ENCODE measurements at places on chromosomes 3 and 15.
A peak's percentile ranks its signal among the peaks of the same experiment; 100 is the strongest.

DNA sequence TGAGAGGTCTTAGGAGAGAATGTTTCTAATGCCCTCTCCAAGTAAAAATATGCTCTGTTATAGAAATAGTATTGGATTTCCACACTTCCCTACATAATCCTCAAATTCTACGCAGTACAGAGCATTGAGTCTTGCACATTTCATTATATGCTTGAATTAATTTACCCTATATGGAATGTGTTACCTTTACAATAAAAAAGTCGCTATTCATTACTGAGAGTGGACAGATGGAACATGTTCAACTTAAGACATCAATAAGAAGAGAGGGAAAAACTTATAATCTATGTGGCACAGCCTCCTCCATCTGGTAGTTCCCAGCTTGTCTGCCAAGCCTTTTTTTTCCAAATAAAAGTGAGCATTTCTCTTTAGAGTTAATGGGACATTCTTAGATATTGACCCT, 417.9 kb downstream of the MECOM start:
- DNase-seq, result no peak

DNA sequence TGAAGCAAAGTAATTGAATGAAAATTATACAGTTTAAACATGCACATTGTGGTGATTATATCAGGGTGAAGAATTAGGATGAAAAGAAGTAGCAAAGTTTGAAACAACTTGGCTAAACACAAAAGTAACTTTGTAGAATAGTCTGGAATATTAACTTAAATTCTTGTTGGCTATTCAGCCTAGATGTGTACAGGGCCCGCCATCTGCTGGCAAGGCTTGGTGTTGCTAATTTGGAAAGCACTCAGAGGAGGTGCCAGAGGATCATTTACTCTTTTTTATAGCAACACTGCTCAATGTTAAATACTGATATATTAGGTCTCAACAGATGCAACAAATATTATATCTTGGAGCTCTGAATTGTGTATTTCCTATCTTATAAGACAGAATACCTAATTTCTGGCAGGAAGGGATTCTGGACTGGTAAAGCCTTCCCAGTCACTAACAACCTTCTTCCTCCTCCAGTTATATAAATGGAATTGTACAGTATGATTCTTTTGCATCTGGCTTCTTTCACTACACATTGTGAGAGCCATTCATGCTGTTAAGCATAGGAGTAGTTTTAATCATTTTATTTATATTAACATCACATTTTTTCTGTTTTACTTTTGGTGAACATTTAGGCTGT, 36.1 kb downstream of the TTC23 start:
- DNase-seq, result peak; percentile 87

DNA sequence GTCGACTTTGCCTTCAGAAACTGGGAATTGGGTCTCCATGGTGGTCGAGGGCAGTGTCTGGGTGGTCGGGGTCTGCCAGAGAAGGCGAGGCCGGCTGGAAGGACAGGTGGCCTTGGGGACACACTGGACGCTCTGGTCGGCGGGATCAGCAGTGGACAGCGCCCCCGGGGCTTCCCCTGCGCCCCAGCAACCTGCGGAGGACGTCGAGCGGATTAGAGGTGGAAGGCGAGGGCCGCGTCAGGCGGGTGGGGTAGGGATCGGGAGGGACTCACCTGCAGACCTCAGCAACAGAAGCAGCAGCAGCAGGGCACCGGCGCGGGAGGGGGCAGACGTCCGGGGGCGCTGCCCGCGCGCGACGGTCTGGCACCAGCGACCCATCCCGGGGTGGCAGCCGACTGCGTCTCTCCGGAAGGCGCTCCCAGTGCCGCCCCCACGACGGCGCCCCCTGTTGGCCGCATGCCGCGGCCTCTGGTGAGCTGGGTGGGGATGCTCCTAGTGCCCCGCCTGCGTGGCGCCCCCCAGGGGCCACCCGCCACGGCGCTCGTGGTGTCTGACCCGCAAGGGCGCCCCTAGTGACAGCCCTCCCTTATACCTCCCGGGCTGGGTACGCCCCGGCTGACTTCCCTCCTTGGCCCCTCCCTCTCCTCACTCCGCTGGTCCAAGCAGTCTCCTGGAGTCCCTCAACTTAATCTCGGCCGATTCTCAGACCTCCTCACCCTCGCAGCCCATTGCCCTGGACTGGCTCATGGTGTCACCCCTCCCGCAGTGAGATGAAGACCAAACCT, at the start of gene PRSS50:
TSS of gene PRSS50 (minus strand) at position 423 of the 785 bp plus-strand sequence. CDS start at position 378, 45 bp downstream.
- DNase-seq, result no peak

DNA sequence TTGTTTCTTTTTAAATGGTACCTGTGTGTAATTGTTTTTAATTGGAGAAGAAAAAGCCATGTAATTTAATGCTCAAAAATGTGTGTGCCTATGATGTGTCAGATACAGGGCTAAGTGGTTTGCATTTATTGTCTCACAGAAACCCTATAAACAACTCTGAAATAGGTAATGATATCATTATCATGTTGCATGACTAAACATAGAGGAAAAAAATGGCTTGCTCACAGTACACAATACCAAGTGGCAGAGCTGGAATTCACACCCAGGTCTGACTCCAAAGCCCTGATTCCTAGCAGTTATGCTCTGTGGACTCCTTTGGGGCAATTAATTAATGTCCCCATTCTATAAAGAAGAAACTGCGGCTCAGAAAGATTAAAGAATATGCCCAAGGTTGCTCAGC, 237.4 kb upstream of the TRIM42 start:
- no peak for DNase-seq

- no peak for DNase-seq
Observed at GRCh38 chr15:36407647-36408046, 171.8 kb upstream of the CDIN1 start.

GRCh38 chr3:168431491-168431890, 335.8 kb upstream of the GOLIM4 start:
- DNase-seq, result no peak

DNA sequence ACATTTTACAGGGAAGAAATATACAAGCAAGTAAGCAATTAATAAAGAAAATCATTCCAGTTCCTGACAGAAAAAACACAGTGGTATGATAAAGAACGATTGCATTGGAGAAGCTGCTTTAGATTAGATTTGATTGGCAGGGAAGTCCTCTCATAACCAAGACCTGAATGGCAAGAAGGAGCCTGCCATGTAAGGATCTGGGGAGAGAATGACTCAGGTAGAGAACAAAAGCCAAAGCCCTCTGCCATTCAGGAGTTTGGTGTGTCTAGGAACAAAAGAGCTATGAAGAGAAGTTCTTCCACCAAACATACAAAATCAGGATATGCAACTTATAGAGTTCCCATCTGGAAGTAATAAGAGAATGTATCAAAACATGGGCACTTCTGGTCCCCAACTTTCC, 57.6 kb downstream of the SIDT1 start:
- DNase-seq, result no peak

- no peak for DNase-seq
Observed at GRCh38 chr15:77440378-77440999, 19.8 kb downstream of the HMG20A start.

- DNase-seq, result peak; percentile 72
Observed at GRCh38 chr15:56496635-56497034, 31.7 kb upstream of the MNS1 start.

DNA sequence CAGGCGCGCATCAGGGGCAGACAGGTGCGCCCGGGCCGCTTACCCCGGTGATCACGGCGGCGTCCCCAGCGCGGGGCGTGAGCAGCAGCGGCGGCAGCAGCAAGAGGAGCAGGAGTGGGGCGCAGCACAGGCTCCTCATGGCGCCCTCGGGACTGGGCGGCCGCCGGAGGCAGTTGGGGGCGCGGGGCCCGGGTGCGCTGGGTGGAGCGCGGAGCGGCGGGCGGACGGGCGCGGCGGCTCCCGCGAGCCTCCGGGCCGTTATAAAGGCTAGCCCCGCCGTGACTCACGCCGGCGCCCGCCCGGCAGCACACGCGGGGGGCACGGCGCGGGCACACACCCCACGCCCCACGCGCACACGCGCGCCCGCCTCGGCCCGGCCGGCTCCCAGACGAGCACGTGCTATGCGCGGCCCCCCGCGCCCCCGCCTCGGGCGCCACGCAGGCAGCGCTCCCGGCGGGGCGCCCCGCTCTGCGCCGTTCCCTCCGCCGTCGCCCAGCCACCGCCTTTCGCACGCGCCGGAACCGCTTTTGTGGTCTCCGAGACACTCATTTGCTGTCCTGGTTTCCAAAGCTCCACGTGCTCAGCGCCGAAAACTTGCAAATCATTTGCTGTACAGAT, at the start of gene PROK2:
TSS of gene PROK2 (minus strand) at position 235 of the 618 bp plus-strand sequence. CDS start at position 139, 96 bp downstream.
- DNase-seq, result no peak

GRCh38 chr3:11170052-11170770, 15.9 kb downstream of the HRH1 start:
- no peak for DNase-seq

GRCh38 chr3:9276761-9277370, 27.4 kb upstream of the SRGAP3 start:
- DNase-seq, result no peak

DNA sequence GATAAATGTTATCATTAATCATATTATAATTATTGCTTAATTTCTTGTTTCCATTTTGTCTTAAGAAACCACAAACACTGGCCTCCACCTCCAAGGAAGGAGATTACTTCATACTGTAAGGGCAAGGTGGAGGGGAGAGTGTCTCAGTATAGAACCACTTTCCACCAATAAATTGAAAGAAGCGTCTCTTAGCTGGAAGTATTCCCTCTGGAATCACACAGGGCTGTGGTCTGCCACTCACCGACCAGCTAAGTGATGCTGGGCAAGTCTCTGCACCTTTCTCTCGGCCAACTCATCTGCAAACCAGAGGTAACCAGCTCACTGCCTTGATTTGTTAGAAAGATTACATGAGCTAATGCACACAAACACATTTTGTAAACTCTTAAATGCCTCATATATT, 63.1 kb downstream of the EIF4E3 start:
- DNase-seq, result no peak

- peak; percentile 46 for DNase-seq
Observed at GRCh38 chr3:123758081-123758564, 126.0 kb downstream of the MYLK start.

DNA sequence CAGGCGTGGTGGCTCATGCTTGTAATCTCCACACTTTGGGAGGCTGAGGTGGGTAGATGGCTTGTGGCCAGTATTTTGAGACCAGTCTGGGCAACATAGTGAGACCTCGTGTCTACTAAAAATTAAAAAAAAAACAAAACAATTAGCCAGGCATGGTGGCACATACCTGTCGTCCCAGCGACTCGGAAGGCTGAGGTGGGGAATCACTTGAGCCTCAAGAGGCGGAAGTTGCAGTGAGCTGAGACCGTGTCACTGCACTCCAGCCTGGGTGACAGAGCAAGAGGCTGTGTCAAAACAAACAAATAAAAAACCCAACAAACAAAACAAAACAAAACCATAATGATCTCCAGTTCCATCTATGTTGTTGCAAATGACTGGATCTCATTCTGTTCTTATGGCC, 341.3 kb upstream of the CFAP20DC start:
- no peak for DNase-seq

DNA sequence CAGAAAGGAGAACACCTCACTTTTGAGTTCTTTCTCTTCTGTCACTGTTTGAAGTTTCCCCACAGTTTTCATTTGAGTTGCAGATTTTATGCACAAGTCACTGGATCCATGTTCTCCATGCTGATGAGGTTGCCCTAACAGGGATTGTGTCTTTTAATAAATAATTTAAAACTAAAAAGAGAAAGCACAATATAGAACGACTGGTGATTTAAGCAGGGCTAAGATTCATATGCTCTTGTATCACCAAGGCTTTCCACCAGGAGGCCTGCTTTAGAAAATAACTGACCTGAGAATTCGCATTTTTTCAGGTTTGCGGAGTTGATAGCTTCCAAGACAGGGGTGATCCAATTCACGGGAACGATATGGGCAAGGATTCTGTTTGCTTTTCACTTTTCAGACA, 252.0 kb upstream of the VEPH1 start:
- DNase-seq, result no peak

DNA sequence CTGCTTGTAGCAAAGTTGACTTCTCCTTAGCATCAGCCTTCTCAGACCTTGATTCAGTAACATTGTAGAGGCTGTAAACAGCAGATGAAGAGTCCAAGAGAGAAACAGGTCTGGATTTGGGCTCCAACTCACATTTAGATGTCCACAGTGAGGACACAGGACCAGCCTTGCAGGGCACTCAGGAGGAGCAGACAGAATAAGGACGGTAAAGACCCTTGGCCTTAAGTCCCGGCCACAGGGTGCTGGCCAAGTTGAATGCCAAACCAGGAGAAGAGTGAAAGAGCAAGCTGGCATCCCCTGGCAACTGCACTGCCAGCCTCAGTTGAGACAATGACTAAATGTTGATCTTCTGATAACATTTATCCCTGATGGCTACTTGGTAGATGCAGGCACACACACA, 136.3 kb downstream of the LRRK1 start:
- DNase-seq, result no peak

DNA sequence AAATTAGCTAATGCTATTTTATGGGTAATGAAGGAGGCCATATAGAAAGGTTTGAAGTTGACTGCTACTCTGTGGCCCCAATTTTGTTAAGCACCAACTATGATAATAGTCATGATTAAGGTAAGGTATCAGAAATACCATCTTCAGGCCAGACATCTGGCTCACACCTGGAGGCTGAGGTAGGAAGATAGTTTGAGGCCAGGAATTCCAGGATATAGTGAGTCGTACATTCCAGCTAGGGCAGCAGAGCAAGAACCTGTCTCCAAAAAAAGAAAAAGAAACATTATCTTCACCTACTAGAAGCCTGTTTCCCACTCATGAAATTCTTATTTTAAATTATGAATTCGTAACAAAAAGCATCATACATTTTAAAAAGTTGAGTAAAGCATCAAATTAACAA, 64.4 kb downstream of the LRRC28 start:
- DNase-seq, result no peak

DNA sequence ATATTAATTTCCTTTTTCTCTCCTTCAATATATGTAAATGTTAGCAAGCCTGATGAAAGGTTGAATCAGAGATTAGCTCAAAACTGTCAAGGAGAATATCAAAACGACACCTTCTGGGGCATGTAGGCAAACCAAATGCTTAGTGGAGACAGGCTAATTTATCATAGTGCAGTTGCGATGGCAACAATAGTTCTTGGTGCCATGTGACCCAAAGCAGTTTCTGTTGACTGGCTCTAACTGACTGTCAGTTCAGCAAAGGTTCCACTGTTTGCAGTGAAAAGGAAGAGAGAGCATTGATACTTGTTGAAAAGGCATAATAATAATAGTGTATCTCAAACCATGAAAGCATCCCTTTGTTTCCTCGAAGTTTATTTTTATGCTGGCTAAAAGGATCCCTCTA, 513.9 kb downstream of the NLGN1 start:
- DNase-seq, result peak; percentile 61

Data from midbrain (tissue), 1 donor.